ENCODE measurements at places on chromosomes 13 and 19.

- DNase-seq = no peak
These were observed 494 bp downstream of the NCLN start for GRCh38 chr19:3186160-3186688.

- DNase-seq = peak; percentile 45
These were observed 2.3 kb downstream of the ERF start for GRCh38 chr19:42252365-42253244.

- DNase-seq = no peak
These were observed 1074.4 kb upstream of the PRR20A start for GRCh38 chr13:56066321-56066720.

DNA sequence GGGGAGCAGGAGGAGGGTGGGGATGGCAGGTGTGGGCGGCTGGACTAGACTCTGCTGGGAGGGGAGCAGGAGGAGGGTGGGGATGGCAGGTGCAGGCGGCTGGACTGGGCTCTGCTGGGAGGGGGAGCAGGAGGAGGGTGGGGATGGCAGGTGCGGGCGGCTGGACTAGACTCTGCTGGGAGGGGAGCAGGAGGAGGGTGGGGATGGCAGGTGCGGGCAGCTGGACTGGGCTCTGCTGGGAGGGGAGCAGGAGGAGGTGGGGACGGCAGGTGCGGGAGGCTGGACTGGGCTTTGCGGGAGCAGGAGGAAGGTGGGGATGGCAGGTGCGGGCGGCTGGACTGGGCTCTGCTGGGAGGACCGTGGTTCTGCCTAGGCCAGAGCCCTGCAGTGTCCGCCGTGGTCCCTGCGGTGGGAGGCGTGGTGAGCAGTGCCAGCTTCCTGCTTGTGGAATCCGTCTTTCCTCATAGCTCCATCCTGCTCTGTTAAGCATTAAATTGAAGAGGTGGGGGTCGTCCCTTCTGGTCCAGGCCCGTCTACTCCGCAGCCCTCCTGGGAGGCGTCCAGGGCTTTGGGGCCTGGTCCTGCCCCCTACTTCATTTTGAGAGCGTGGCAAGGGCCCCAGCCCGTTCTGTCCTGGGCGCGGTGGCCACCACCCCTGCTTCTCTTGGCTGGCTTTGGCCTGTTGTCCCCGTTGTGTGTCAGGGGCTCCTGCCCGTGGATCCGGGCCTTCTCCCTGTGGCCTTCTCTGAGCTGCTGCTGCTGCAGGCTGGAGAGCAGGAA is 4.7 kb downstream of the SPPL2B start:
- no peak for DNase-seq

DNA sequence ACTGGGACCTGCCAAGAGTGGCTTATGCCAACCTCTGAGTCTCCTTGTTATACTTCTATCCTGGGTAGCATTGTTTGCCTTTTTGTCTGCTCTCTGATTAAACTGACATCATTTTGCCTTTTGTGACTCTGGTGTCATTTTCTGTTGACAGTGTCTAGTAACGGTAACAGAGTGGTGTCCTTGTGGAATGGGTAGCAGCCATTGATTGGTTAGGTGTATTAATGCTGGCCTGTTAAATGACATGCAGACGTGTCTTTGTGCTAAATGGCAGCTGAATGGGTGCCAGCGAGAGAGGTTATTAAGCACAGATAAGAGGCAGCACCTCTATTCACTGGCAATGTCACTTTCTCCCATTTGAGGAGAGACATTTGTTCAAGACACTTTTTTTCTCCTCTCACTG is 1289.4 kb downstream of the PCDH9 start:
- no peak for DNase-seq

- peak; percentile 38 for DNase-seq
These were observed 87.6 kb downstream of the ARHGEF7 start for GRCh38 chr13:111202745-111203144.

- DNase-seq = no peak
These were observed 740 bp upstream of the CCDC61 start for GRCh38 chr19:45994456-45994997.

DNA sequence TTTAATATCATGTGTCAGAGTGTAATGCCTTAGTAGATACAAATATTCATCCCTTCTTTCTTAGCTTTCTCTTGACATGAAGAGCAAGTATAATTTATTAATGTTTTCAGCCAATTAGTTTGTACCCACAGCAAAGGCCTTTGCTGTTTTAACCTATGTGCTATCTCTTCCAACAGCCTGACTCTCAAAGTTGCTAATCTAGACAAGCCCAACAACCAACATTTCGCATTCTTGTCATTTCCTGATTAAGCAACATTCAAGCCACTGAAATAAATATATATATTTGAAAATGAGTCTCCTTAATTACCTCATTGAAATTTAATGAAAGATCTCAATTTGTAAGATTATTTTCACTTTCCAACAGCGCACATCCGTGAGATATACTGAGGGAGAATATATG is 18.5 kb downstream of the EPSTI1 start:
- DNase-seq = no peak

DNA sequence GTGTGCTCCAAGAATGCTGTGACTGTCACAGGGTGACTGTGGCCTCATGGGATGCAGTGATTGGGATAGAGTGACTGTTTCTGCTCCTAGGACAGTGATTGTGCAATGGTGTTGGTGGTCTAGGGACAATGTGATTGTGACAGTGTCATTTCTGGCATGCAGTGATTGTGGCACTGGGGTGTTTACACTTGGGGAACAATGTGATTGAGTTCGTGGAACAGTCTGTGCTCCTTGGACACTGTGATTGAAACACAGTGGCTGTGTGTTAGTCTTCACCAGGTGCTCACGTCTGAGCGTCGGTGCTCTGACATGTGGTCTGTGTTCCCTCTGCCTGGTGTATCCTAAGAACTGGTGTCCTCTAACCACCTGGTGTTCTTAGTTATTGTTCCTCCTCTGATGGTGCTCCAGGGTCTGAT is 1.7 kb downstream of the PDE4A start:
- DNase-seq = no peak

GRCh38 chr19:47253467-47253881 is 2.9 kb upstream of the CCDC9 start:
- DNase-seq = no peak

DNA sequence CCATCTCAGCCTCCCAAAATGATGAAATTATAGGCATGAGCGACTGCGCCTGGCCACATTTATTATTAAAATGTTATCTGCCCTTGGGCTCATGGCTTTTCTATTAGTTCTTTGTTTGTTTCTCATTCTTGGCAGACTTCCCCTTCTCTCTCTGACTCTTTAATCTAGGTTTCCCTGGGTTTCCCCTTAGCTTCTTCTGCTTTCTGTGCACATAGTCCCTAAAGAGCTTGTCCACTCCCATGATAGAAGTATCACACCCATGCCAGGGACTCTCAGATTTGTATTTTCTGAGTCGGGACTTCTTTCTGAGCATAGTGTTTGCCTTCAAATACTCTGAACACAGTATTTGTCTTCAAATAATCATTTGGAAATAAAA is 38.6 kb upstream of the ITM2B start:
- peak; percentile 81 for DNase-seq

DNA sequence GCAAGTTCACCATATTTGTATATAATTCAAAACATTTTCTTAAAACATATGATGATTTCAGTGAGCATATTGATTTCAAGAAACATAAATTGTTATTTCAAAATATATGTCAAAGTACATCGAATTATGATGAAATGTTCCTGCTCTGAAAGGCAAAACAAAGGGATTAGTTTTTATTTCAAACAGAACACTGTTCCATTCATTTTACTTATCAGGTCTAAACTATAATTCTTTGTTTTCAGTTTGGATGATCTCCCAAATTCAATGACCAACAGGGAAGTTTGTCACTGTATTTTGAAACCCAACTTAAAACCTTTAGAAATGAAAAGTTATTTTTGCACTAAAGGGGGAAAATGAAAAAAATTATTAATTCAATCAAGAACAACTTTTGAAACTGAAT is 610.2 kb downstream of the SLITRK1 start:
- DNase-seq = no peak

- peak; percentile 41 for DNase-seq
These were observed 13.5 kb downstream of the PPP1R13L start for GRCh38 chr19:45391346-45391745.

DNA sequence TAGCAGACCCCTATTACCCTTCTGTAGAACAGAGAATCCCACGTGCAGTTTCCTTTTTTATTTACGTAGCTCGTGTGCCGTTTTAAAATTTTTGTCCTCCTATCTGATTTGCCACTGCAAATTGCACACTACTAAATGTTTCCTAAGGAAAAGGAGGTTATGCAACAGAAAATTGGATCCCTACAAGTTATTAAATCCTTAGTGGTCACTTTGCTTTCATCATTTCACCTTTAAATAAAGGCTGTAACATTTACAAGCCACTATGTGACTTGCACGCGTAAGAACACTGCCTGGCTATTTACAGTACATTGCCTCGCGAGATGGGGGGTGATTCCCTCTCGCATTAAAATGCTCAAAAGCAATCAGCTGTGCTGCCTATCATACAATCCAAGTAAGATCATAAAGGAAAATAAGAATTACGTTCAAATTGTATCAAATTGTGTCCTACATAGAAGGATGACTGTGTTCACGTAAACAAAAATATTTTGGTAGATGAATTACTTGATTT is 525.6 kb downstream of the SUCLA2 start:
- DNase-seq = no peak

DNA sequence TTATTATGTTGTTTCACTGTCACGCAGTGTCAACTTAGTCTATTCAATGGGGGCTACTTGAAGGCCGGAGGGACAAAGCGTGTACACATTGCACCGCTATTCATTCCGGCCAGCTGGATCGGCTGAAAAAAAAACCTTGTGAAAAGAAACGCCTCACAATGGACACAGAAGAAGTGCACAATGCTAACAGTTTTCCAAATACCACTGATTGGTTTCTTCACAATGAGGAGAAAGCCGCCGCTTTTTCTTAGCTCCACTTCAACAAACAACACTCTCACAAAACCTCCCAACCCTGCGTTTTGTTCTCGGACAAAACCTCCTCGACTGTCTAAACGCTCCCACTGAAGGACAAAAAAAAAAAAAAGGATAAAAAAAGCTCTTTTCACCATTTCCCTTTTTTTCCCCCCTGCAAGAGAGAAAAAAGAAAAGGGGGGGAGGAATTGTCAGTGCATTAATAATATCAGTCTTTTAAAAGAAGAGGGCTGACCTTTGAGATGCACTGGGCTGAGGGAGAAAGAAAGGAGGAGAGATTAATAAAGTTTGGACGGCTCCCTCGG is 5.4 kb downstream of the SOX21 start:
- DNase-seq = no peak

GRCh38 chr13:51839711-51840540 is 5.1 kb downstream of the TMEM272 start:
- DNase-seq = no peak

- DNase-seq = no peak
These were observed 106.5 kb downstream of the TEX26 start for GRCh38 chr13:31038834-31039552.

GRCh38 chr19:46787331-46788261 is 798 bp downstream of the SLC1A5 start:
- peak; percentile 71 for DNase-seq

- DNase-seq = no peak
These were observed 16.6 kb downstream of the SPACA7 start for GRCh38 chr13:112392719-112393118.

- peak; percentile 49 for DNase-seq
These were observed 331.3 kb downstream of the NDFIP2 start for GRCh38 chr13:79812070-79812850.

GRCh38 chr13:49865218-49865617 is 70.9 kb downstream of the SPRYD7 start:
- DNase-seq = no peak

- no peak for DNase-seq
These were observed 47.3 kb upstream of the C13orf42 start for GRCh38 chr13:51158365-51158764.

DNA sequence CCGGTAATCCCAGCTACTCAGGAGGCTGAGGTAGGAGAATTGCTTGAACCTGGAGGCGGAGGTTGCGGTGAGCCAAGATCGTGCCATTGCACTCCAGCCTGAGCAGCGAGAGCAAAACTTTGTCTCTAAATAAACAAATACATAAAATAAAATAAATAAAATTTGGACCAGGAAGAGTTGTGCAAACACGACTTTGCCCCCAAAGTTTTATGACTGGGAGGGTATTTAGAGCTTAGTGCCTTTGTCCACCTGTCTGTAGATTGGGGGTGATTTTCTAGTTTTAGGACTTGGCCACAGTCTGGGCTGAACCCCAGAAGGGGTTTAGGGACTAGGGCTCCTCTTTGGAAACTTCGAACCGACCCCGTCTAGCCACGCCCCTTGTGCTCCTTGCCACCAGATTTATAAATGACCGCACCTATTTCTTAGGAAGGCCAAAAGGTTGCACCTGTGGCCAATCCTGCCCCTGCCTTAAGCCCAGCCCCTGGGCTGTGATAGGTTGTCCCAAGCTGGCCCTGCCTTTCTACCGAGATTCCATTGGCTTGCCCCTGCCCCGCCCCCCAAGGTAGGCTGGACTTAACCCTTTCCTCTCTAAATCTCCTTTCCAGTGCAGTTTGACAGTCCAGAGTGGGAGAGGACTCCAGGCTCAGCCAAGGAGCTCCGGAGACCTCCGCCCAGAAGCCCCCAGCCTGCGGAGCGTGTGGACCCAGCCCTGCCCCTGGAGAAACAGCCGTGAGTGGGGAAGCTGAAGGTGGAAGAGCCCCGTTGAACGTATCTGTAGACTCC is 5.3 kb downstream of the SHD start:
- DNase-seq = peak; percentile 15

GRCh38 chr13:108830916-108831315 is 201.5 kb downstream of the MYO16 start:
- DNase-seq = no peak

DNA sequence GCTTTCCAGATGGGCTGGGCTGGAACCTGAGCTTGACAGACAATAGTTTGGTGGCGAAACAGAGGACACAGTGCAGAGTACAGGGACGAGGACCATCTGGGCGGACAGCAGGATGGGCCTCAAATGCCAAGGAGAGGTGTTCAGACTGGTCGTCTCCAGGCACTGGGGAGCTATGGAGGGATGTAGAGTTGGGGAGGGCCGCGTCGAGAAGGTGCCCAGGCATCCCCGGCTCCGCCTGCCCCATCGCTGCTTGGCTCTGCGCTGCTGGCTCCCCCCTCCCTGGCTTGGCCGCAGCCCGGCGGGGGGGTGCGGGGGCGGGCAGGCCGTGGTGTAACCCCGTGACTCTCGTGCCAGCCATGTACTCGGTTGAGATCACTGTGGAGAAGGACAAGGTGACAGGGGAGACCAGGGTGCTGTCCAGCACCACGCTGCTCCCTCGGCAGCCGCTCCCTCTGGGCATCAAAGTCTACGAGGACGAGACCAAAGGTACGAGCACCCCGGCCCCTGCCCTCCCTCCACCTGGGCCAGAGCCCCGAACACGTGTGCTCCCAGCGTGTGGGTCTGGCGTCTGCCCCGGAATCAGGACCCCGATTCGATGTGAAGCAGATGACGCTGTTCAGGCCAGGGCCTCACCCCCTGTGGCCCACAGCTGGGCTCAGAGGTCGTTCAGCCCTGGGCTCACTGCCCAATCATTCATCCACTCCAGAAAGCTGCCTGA is 10.8 kb upstream of the MISP start:
- no peak for DNase-seq

DNA sequence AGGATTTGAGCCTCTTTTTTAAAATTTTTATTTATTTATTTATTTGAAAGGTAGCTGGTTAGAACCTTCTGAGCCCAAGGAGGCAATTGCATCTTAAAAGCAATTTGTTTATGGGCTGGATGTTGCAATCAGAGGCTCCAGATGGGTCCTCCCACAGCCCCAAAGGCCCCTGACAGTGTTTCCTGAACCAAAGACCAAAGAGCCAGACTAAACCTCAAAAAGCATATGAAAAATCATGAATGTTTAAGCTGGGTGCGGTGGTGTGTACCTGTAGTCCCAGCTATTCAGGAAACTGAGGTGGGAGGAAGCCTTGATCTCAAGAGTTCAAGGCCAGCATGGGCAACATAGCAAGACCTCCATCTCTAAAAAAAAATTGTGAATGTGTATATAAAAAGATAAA is 67.8 kb upstream of the RGCC start:
- DNase-seq = no peak

GRCh38 chr19:53076984-53077383 is 26.2 kb downstream of the ZNF160 start:
- peak; percentile 4 for DNase-seq

All from suppressor macrophage treated with lipopolysaccharide for 1 hour (primary cell).